Activated effector memory CD4-positive, alpha-beta T cell treated with Interleukin-2 at 50 U/mL for 16 hours (primary cell): ENCODE measurements at places on chromosomes 2 and 18.
A peak's percentile ranks its signal among the peaks of the same experiment; 100 is the strongest.

DNA sequence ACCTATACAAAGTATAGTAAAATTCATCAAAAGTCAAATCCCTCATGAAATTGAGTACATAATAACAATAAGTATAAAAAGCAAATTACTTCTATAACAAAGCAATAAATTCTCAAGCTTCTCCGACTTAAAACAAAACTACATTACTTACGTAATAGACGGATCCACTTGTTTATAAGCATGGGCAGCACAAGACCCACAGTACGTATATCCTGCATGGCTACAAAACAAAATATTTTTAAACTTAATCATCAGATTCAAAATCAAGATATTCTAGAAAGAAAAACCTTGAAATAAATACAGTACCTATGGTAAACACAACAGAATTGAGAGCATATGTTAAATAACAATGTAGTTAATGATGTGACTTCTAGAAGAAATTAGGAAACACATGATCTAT is 78.9 kb downstream of the MEMO1 start:
- no peak for DNase-seq

GRCh38 chr2:145769011-145769716 is 1249.2 kb upstream of the ZEB2 start:
- no peak for DNase-seq

DNA sequence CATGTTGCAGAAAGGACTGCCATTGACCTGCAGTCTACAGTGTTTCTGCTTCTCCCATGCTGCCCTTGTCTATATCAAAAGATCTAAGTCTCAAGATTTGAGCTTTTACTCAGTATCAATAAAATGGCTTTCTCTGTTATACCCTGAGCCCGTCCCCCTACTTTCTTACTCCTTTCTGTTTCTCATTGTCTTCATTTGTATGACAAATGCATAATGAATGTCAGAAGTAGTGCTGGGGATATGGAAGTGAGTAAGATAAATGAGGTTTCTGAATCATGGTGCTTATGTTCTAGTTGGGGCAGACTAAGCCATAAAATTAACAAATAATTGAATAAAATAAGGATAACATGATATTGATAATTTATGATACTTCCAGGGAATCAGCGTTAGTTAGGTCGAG is 128.6 kb downstream of the PARD3B start:
- no peak for DNase-seq

GRCh38 chr2:173869244-173870229 is 95.6 kb downstream of the SP3 start:
- no peak for DNase-seq

GRCh38 chr2:221845021-221845365 is 272.9 kb upstream of the EPHA4 start:
- no peak for DNase-seq

DNA sequence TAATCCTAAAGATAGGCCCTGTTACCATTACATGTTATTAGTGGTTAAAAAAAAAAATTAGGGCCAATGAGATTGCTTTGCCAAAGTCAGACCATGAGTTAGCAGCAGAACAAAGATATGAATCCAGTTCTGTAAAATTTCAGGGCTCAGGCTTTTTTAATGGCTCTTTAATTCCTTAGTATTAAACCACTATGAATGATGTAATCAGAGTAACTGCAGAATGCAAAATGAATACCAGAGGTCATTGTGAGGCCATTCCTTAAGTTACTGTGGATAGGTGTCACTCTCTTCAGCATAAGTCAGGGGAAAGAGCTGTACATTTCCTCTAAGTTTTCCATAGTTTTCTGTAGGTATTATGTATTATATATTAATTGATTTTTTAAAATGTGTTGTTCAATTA is 42.2 kb upstream of the TBR1 start:
- no peak for DNase-seq

- DNase-seq = no peak
Observed at GRCh38 chr18:79631761-79632446, 47.7 kb upstream of the CTDP1 start.

- no peak for DNase-seq
Observed at GRCh38 chr2:215364157-215365155, 52.6 kb downstream of the ATIC start.

DNA sequence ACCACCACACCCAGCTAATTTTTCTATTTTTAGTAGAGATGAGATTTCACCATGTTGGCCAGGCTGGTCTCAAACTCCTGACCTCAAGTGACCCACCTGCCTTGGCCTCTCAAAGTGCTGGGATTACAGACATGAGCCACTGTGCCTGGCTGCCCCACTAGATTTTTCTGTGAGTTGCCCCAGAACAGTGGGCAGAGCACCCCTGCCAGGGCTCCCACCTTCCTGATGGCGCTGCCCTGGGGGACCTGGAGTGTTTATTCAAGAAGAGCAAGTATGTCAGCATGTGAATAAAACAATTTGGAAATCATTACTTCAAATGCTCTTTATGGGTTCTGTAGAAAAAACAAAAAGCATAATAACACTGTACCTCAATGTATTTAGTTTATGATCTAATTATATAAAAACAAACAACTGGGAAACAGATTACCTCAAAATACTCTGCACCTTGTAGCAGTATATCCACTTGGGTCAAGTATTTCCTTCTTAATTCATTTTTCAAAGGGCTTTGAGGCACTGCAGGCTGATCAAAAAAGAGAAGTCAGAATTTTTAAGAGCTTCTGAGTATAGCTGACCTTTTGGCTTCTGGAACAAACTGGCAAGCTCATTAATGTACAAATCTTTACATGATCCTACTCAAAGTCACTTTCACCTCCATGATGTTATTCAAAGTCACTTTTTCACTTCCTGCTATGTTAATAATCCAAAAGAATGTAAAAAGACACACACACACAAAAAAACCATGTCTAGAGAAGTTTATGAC is 8.9 kb downstream of the HJURP start:
- no peak for DNase-seq

DNA sequence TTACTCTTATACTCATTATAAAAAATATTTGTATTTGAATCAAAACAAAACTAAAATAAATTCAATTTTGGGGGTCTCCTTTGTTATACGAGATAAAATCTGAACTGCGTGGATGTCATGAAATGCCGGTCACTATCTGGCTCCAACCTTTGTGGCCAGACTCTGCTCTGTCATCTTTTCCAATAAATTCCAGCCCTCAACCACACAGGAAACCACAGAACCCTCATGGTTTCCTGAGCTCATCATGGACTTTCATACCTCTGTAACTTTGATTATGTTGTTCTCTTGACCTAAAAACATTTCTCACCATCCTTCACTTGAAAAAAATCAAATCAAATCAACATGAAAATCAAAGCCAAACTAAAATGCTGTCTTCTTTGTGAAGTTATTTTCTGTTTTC is 724.7 kb downstream of the METTL4 start:
- no peak for DNase-seq

DNA sequence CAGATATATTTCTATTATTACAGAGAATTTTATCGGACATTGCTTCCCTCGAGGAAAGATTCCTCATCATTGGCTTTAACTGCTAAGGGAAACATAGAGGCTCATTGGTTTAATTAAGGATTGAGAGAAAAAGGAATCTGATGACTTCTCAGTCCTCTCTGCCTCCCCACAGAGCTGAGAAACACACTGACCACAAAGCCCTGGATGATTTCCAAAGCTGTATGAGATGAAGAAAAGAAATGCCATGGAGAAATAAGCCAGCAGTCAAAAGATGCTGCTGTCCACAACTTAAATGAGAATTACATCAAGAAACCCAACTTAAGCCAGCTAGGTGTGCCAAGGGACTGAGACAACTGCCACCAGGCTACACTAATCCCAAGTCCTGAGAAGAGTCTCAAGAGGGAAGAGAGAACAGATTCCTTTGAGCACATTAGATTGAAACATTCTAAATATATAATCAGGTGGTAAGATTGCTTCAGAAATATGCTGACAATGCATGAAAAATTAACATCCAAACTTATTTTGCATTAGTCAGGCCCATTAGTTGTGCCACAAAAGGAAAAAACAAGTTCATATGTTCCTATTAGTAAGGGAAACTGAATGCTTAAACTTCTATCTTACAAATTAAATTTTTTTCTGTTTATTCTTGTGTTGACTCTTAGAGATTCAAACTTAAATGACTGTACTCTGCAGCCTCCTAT is 308.1 kb upstream of the CYRIA start:
- no peak for DNase-seq

DNA sequence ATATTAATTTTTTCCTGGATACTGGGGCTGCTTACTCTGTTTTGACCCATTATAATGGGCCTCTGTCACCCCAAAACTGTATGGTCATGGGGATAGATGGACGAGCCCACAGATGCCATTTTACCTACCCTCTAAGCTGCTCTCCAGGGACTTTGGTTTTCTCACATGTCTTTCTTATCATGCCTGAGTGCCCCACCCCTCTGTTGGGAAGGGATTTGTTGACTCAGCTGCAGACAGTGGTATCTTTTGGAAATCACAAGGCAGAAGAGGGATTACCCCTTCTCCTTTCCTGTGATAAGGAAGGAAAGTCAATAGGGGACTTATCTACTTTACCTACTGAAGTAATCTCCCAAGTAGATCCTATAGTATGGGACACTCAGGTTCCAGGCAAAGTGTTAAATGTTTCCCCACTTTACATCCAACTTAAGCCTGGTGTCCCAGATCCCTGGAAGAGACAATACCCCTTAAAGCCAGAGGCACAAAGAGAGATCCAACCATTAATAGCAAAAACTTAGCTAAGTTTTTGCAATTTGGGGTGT is 182.7 kb downstream of the RNF152 start:
- DNase-seq = no peak

DNA sequence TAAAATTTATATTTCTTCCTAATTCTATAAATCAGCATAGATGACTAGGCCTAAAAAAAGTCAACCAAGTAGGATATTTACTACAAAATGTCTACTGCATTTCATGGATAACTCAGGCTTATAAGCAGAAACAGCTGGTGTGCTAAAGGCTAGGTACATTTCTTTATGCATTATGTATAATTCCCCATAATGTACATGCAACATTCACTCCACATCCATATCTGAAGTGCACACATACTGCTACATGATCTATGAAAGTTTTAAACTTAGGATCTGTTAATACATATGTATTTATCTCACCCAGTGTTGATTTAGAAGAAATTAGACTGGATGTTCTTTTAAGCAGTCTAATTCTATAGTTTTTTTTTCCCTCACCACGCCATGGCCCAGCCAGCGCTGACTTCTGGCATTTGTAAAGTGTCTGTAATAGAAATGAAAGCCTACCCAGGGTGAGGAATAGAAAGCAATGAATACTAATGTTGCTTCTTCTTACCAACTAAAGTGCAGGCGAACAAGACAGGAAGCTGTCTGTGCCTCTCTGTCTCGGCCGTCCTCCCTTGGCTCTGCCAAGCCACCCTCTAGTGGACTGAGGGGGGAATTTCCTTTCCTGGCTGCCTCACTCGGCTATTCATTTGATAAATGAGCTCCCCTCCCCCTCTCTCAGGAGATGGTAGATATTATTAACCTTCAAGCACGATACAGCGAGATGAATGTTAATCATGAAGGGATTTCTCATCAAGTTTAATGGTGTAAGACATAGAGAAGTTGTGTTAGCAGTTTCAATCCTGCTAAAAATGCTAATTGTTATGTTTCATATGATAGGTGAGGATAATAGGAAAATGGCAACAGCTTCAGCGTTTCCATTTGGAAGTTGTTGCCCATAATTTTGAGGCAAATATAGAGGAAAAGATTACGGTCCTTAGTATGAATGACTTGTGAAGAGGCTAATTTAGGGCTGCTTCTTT is 384.5 kb downstream of the MTX2 start:
- DNase-seq = no peak

DNA sequence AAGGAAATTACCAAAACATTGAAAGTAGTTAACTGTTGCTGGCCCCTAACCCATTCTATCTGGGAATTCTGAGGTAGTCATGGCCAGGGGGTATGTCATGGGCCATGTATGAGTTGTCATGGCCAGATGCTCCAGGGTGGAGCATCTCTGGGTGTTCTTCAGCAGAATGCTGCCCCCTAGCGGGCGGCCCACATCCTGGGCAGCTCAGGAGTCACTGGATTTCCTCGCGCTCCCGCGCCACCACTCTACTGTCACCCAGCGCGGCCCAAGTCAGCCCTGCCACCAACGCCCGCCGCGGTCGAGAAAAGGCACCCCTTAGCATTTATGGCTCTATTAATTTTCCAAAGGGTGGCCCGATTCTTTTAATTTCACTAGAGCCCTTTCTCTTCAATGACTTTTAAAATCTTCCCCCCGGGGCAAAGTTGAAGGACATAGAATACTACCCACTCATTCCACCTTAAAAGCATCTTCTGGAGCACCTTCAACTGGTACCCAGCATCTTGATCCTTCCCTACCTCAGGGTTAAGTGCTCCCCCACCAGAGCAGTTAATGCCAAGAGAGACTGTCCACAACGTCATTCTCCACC is 41.6 kb downstream of the PKDCC start:
- DNase-seq = peak; percentile 52

- DNase-seq = no peak
Observed at GRCh38 chr18:55300936-55301531, 287.0 kb downstream of the TCF4 start.
